ENCODE measurements at places on chromosomes 11 and 22. TPM values are rescaled to one million over a fixed set of nuclear protein-coding genes. Genes with fewer than 3 reads are reported as not detected.

GRCh38 chr11:30653606-30654005 lies 67.5 kb upstream of the MPPED2 start:
- DNase-seq: no peak

GRCh38 chr11:11895672-11896071 lies 53.9 kb downstream of the USP47 start:
- no peak for DNase-seq

DNA sequence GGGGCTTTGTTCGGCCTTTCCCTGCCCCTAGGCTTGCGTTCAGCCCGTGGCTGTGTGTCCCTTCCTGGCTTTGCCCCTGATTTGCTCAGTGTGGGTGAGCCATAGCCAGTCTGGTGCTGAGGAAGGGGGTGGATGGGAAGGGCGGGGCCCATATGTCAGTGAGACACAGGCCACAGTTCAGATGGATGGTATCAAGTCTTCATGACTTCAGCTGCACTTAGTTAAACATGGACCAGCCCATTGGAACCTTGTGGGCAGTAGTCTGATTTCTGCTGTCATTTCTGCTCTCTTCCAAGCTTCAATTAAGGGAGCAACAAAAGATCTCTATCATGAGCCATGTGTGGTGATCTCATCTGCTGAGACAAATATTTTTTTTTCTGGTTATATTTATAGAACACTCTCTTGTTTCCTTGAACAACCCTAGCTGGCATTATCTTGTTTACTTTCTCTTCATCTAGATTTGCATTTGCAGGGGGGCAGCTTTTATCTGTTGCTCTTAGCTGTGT lies 21.6 kb upstream of the PEX26 start:
- no peak for DNase-seq

DNA sequence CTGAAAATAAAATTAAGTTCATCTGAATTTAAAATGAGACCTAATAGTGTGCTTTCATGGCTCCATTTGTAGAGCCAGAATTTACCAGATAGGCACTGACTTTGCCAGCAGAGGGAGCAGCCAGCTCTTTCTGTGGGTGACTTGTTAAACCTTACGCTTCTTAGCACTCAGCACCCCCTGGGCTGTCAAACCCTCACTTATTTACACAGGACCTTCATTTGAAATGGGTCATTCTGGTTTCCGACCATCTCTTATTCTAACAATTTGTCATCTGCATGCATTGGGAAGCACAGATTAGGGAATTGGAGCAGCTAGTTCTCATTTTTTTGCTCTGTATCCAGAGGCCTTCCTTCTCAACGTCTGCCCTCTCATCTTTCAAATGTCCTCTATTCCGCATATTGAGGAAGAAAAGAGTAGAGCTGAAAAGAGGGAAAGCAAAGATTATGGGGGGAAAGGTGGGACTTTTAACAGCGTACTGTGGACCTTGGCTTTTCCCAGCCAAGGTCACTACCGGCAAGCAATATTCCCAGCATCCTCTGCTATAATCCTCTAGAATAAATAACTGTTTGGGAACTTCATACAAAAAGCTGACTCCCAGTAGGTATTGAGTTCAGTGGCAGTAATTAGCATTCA lies 3.1 kb downstream of the ASRGL1 start:
- DNase-seq: peak; percentile 48

GRCh38 chr11:32050264-32050663 lies 40.6 kb upstream of the RCN1 start:
- DNase-seq: no peak

DNA sequence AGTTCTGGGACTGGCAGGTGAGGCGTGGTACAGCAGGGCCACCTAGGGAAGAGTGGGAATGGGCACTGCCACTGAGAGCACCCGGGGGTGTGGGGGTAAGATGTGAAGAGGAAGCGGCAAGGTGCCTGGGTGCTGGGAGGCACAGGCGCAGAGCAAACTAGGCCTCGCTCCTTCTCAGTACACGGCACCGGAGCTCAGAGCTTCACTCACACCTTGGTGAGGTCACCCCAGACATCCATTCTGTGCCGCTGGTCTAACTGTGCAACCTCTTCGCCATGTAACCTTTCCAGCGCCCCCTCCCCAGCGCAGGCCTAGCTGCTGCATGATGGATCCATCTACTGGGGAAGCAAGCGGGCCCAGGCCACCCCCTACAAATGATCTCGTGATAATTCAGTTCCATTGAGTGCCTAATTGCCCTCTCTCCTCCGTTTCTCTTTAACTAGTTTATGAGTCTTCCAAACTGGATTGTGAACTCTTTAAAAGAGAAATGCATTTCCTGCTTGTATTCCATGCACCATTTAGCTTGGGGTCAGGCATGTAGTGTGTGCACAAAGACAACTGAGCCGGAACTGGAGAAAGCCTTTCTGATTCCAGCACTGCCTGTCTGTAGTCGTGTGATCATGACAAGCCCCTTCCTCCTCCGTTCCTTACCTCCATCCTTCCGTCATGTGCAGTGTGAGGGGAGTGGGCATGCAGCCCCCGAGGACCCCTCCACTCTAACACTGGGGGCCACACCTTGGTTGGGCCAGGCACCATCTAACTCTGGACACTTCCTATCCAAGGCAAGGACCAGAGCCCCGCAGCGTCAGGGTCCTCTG lies 1475.2 kb downstream of the TBC1D22A start:
- no peak for DNase-seq

DNA sequence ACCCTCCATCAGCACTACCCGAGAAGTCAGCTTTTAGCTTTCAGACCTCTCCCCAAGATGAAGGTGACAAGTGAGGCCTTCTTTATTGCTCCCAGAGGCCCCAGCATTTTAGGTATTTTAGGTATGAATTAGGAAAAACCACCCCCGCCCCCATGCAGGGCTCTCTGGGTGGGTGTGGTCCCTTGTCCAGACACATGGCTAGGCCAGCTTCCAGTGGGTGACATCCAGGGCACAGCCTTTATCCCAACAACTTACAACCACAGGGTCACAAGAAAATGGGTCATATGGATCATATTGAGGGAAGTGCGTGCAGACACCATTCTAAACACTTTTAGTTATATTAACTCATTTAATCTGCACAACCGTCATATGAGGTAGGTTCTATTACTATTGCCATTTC lies 42.1 kb downstream of the RIBC2 start:
- no peak for DNase-seq

Gene MMP3
- not detected for total RNA-seq

GRCh38 chr11:73257342-73258103 lies 14.6 kb upstream of the P2RY6 start:
- no peak for DNase-seq

Gene LMO2
- total RNA-seq: 0.49 TPM

Gene CST6
- total RNA-seq: not detected

DNA sequence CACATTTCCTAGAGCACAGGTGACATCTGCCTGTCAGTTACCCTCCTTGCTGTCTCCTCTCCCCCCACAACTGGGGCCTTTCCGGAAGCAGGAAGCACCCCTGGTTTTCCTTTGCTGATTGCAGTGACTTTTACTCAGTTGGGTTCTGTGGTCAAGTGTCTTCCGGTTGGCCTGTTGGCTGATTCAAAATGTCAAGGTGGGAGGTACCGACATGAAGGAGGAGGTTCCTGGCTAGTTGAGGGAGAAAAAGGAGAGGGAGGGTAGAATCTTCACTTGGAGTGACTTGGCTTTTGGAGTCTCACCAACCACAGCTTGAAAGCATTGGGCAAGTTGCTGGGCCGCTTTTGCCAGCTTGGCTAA lies 9.3 kb upstream of the ADAMTS15 start:
- no peak for DNase-seq

DNA sequence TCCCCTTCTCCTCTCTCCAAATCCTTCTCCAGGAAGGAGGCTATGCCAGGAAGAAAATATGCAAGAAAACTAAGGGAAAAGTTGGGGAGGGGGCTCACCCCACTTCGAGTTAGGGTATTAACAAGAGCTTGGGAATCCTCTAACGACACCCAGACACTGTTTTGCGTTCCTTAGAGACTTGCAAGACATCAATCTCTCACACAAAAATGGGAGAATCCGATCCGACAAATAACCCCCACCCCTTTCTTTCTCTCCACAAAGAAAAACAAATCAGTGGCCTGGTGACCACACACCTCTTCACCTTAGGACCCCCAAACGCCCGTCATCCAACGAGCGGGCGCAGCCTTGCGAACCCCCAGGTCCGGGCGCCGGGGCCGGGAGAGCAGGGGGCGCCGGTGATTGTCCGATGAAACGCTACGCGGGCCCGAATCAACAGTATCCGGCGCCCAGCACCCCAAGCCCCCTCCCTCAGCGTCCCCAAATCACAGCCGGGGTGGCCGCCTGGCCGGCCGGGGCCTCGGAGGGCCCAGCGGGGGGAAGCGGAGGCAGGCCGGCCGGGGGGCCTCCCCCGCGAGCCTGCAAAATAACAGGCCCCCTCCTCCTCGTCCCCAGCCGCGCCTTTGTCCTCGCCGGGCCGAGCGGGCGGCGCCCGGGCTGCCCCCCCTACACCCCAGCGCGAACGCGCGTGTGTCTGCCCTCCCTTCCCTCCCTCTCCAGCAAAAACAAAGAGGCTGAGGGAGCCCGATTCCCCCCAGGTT lies 690 bp downstream of the CSNK1E start:
- peak; percentile 57 for DNase-seq

DNA sequence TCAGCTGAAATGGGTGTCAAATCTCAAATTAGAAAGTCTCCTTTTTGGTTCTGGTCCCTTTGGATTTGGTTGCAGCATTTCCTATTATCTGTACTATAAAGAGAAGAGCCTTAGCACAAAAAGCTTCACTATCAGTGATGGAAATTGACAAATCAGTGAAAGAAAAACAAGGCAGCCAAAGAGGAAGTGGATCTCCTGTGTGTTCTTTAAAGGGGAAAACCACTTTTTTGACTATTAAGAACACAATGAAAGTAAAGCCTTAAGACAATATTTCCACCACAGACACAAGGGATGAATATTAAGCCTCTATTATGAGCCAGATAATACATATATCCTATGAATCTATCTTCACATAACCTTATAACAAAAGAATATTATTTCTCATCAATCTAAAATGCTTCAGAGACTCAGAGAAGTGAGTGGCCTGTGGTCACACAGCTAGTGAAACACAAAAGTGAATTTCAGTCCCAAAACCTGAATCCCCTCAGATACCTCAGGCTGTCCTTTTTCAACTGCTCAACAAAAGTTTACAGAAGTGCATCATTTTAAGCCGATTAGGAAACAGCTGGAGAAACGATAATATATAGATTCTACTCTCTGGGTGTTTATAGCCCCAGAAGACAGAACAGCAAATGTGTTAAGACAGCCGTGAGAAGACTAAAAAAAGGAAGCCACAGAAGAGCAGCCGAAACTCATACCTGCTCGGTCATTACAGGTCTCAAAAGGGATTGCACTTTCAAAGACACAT lies 24.4 kb upstream of the FSHB start:
- DNase-seq: no peak

GRCh38 chr11:118175993-118176777 lies at the start of gene SCN2B:
Gene SCN2B (minus strand): TSS chr11:118176639. CDS start chr11:118176431, 208 bp downstream.
- DNase-seq: no peak

Gene MRE11
- 39.4 TPM for total RNA-seq

DNA sequence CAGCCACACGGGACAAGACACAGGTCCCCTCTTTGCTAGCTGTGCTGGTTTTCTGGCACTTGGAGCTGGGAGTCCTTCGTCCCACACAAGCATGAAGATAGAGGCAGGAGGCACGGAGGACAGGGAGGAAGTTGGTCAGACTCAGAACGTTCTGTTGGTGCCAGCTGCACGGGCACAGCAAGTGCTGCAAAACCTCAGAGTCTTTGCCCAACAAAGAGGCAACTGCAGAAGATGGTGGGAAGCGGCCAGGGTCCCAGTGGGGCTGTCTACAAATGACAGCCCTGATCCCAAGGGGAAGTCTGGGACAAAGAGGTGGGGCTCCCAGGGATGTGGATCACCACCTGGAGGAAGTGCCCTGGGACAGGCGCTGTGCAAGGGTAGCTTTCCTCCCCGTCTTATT lies 9.4 kb upstream of the OSM start:
- DNase-seq: no peak

- DNase-seq: no peak
Measured at GRCh38 chr22:39727541-39727940, 157.0 kb downstream of the CACNA1I start.

Gene SAA1
- not detected for total RNA-seq

- DNase-seq: peak; percentile 29
Measured at GRCh38 chr22:42412744-42413333, 19.4 kb downstream of the NFAM1 start.

Gene POTEH
- not detected for total RNA-seq

Gene DRD2
- 2.9 TPM for total RNA-seq

DNA sequence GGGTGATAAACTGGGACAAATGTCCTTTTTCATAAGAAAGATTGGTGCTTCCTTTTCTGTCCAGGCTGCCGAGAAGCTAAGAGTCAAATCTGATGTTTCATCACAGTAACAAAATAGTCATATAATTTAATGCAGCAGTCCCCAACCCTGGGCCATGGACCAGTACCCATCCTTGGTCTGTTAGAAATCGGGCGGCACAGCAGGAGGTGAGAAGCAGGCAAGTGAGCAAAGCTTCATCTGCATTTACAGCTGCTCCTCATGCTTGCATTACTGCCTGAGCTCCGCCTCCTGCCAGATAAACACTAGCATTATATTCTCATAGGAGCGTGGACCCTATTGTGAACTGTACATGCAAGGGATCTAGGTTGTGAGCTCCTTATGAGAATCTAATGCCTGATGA lies 26.2 kb downstream of the PRR14L start:
- no peak for DNase-seq

DNA sequence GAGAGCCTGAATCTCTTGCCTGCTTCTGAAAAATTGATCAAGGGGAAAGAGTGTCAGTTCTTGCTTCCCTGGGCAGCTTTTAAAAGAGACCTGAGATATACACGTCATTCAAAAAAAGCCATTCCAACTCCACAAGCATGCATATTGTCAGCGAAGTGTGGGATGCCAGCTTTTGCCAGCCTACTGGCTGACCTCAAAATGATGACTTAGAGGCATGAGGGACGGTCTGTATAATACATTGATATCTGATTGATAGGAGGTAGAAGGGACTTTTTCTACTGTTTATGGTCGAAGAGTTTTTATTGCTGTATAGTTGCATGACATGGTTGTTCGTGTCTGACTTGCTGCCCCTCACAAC lies 126.3 kb downstream of the MICAL2 start:
- no peak for DNase-seq

DNA sequence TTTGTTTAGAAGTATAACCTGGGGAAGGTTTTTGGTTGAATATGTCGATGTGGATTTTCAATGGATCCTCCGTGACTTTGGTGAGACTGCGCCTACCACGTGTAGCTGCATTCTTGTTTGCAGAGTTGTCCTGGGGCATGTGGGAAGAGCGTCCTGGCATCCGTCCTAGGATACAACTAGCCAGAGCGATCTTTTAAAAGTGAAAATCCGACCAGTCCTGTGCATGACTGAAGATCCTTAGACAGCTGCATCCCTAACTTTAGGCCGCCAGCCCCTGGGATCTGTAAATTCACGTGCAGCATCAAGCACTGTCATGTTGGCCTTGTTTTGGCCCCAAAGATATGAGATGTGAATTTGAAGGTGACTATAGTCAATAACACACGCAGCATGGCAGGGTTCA lies 22.4 kb upstream of the THY1 start:
- DNase-seq: no peak

Gene RTN4RL2
- total RNA-seq: 3.4 TPM

Gene CRYBB2
- total RNA-seq: not detected

Gene NAA40
- 64.5 TPM for total RNA-seq

GRCh38 chr11:131290185-131290584 lies 80.2 kb upstream of the NTM start:
- DNase-seq: no peak
